Suppressor macrophage treated with lipopolysaccharide for 1 hour (primary cell): ENCODE measurements at places on chromosomes 5 and 9.

DNA sequence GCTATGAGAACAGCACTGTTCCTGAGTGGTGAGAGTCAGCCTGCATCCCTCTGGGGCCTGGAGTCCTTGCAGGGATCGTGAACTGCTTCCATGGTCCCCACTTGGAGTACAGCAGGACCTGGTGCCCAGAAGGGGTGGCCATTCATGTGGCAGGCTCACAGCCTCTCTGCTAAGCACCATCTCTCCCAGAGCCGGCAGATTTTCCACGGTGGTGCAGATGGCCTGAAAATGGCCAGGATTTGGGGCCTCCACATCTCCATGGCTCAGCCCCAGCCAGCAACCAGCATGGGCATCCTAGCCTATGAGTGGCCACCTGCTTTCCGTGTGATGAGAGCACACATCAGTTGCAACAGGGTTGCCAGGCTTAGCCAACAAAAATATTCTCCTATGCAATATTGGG, 33.9 kb upstream of the SEMA4D start:
- no peak for DNase-seq

DNA sequence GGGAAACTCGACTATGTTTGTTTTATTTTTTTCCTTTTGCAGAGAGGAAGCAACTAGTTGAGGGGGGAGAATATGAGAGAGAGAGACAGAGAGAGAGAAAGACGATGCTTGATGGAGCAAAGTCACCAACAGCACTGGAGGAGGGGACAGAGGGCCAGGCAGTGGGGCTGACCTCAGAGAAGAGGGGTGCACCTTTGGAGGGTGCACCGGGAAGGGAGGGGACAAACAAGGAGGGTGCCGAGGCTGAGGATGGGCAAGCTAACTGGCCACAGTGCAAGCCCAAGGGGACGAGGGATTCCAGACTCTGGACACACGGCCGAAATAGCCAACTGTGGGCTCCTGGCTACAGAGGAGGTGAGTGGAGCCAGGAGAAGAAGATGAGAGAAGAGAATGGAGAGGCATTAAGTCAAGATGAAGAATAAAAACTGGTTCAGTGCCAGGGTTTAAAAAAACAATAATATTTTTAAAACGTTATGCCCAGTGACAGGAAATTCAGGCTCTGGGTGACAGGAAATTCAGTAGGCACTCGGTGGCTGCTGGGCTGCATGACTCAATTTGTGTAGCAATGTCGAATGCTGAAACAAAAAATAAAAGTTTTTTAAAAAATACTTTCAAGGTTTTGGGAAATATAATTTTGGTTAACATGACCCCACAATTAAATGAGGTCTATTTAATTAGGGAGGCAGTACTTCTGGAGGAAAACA, 13.3 kb upstream of the GLRX start:
- peak; percentile 67 for DNase-seq

- DNase-seq: no peak
These were observed 32.4 kb upstream of the CEP120 start for GRCh38 chr5:123455640-123456039.

DNA sequence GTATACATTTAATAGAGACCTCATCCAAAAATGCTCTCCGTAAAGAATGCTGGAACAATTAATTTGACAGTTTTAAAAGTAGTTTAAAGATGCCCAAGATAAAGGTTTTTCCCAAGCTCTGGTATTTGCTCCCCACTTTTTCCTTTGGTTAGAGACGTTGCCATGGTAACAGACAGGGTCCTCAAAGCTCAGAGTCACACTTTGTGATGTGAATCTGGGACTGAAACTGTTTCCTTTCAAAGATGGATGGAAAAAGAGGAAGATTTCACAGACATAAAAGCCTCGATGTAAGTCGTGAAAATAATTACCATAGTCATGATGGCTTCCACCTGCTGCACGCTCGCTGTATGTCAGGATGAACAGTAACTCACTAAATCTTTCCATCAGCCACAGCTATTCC, 229.5 kb downstream of the MSX2 start:
- DNase-seq: no peak

DNA sequence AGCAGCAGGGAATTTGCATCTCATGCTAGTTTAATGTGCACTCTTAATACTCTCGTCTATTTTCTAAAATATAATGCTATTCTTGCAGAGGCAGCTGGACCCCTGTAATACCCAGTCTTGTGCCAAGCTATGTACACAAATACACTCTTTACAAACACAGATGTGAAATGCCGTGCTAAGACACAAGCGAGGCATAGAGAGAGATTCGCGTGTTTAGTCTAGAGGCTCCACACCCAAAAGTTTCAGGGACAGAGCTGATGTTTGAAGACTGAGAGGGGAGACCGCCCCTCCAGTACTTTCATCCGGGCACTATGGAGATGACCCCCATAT, 1.2 kb downstream of the DPYSL3 start:
- no peak for DNase-seq

- DNase-seq: no peak
These were observed 86.2 kb upstream of the RAPGEF1 start for GRCh38 chr9:131826053-131826452.

DNA sequence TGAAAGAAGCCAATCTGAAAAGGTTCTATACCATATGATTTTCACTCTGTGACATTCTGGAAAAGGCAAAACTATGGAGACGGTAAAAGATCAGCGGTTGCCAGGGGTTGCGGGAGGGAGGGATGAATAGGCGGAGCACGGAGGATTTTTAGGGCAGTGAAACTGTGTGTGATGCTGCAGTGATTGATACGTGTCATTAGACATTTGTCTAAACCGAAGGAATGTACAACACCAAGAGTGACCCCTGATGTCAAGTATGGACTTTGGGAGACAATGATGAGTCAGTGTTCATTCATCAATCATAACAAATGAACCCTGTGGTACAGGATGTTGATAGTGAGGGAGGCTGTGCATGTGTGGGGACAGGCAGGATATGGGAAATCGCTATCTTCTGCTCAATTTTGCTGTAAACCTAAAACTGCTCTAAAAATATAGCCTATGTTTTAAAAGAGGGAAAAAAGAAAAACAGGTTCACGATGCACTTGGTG, 34.4 kb downstream of the ERGIC1 start:
- DNase-seq: peak; percentile 58

GRCh38 chr5:148998174-148998797, 64.6 kb downstream of the SH3TC2 start:
- peak; percentile 90 for DNase-seq

- DNase-seq: peak; percentile 85
These were observed 77.1 kb downstream of the SUSD1 start for GRCh38 chr9:112097712-112098688.

DNA sequence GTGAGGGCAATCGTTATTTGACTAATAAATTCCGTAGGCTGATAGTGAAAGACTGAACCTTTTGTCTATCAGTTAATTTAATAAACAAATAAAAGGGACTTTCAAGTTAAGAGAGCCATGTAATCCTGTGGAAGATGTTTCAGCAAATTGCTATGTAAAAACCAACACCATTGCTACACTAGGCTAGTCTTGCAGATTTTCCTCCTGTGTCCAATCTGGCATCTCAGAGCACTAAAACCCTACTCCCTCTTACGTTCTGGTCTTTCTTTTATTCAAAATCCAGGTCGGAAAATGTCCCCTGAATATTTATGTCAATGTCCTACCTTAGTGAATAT, 478.8 kb upstream of the TNC start:
- no peak for DNase-seq

DNA sequence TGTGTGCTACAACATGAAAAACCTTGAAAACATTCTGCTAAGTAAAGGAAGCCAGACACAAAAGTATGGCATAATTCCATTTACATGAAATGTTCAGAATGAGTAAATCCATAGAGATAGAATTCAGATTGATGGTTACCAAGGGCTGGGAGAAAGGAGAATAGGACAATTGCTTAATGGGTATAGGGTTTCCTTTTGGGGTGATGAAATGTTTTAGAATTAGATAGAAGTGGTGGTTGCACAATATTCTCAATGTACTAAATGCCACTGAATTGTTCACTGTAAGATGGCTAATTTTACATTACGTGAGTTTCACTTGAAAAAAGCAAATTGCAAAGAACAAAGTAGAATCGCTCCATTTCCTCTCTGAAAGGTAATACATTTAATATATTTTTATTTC, 43.0 kb upstream of the GAS1 start:
- no peak for DNase-seq

DNA sequence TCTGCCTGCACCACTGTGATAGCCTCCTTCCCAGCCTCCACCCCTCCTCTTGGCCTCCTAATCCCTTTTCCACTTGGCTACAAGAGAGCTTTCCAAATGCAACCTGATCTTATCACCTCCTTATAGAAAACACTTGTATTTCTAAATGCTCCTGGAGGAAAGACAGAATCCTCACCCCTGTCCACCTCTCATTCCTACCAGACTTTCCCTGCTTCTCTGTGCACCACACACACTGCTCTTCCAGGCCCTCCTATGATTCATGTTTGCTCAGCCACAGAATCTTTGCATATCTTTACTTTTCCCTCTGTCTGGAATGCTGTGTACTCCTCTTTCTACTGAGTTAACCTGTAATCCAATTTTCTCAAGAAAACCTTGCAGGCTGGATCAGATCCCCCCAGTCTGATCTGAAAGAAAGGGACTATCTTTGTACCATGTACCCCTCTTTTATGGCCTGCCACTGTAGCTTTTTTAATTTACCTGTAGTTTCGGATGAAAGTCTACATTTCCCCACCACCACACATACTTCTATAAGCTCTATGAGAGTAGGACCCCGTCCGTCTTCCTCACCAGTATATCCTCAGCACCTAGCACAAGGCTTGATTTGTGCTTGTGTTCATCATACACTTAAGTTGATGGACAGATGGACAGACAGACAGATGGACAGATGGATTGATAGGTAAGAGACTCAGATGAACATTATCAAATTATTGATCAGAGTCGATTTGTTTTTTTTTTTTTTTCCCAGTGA, 95.3 kb downstream of the GALNT10 start:
- DNase-seq: no peak

DNA sequence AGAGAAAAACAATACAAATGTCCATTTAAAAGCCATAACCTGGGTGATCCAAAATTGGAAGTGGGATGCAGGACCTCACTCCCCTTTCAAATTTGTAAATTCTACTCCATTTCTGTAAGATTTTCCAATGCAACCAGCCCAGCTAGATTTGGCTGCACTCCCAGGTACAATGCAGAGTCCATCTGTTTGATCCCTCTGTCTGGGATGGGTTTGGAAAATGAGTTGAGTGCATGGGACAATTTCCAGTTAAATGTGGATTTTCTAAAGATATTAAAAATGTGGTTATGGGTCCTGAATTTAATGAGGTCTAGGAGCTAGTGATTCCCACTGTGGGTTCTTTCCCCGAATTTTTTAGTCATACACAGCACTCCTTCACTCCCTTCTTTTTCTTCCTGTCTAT, 104.0 kb upstream of the ATP10B start:
- no peak for DNase-seq

GRCh38 chr5:107460789-107461188, 209.9 kb downstream of the EFNA5 start:
- no peak for DNase-seq

DNA sequence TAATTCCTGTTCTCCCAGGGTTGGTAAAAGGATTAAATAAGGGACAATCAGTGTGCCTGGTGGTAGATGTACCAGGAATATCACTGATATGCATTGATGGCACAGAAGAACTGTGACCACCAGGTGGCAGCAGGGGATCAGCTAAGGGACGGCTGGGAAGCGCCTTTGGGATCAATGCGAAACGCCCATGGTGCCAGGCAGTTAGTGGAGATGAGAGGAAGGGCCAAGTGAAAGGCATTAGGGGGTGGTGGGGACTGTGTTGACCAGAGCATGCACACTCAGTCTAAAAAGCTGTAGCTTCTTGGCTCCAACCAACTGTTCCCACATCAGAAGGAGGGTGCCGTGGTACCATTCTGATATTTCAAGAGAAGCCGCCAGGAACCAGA, 55.6 kb downstream of the ARHGEF37 start:
- peak; percentile 74 for DNase-seq

GRCh38 chr5:16051246-16051755, 128.3 kb downstream of the MARCHF11 start:
- DNase-seq: no peak

- DNase-seq: no peak
These were observed 18.1 kb downstream of the FYB1 start for GRCh38 chr5:39201160-39201780.
